CD4-positive, alpha-beta memory T cell (primary cell): ENCODE measurements at places on chromosomes 11 and 22. TPM values are rescaled to one million over a fixed set of nuclear protein-coding genes. Genes with fewer than 3 reads are reported as not detected.

PLA2G3 gene
- total RNA-seq: not detected

PRDX5 gene
- 57.6 TPM for total RNA-seq

GRCh38 chr11:103108933-103109817 is at the start of gene DYNC2H1:
Gene DYNC2H1, plus strand, starts transcription at chr11:103109426. Its CDS starts 149 bp downstream, at chr11:103109575.
- DNase-seq: peak; percentile 90
- no peaks in the 10 kb centered on the region for H3K36me3 ChIP-seq
- no peaks in the 10 kb centered on the region for H3K27me3 ChIP-seq

DNA sequence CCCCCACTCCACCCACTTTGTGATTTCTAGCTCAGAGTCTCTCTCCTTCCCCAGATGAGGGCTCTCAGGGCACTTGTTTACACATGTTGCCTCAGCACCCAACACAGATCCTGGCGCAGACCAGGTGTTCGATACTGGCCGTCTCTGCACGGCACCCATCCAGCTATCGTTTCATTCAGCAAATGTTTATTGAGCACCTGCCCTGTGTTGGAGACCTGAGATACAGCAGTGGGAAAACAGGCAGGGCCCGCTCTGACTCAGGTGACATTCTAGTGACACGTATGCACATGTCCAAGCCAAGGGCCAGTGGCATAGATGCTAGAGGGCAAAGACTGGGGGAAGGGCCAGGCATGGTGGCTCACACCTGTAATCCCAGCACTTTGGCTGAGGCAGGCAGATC is 71.9 kb downstream of the NFAM1 start:
- no peak overlapping the region for H3K4me3 ChIP-seq
- no peak overlapping the region for H3K27ac ChIP-seq

GRCh38 chr11:117238221-117238620 is 5.8 kb downstream of the RNF214 start:
- peaks cover 11% of the 10 kb centered on the region for H3K4me1 ChIP-seq
- no peak overlapping the region for H3K4me3 ChIP-seq
- no peak overlapping the region for H3K27ac ChIP-seq
- H3K36me3 ChIP-seq: peaks cover 26% of the 10 kb centered on the region
